ENCODE measurements at places on chromosomes 12 and 14.

DNA sequence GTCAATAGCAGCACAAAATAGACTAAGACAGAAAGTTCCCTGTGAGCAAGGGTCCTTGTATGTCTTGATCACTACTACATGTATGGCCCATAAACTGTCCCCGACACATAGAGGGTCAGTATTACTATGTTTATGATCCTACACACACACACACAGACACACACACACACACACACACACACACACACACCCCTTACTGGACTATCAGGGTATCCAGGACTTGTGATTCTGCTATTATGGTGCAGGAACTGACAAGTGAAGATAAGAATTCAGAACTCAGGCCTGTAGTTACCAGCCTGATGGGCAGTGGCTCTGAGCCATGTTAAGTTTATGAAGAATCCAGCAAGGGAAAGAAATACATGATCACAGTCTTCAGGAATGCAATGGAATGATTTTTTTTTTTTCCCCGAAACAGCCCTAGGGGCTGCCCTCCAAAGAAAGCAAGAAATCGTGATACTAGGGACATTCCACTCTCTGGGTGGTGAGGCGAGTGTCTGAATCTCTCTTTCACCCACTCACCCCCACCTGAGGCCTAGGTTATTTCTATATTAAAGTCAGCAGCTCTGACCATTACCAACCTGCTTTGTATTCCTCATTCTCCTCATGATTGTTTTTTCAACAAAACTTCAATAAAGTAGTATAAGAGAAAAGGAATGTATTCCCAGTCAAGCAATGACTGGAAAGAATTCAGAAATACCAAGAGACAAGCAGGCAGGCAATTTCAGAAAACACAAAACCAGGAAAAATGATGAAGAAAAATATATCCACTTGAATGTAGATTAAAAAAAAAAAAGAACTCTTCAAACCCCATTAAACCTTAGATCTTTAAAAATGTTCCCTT is 105.8 kb downstream of the AVPR1A start:
- no peak for DNase-seq

GRCh38 chr14:37145395-37145794 is 27.0 kb downstream of the SLC25A21 start:
- no peak for DNase-seq

DNA sequence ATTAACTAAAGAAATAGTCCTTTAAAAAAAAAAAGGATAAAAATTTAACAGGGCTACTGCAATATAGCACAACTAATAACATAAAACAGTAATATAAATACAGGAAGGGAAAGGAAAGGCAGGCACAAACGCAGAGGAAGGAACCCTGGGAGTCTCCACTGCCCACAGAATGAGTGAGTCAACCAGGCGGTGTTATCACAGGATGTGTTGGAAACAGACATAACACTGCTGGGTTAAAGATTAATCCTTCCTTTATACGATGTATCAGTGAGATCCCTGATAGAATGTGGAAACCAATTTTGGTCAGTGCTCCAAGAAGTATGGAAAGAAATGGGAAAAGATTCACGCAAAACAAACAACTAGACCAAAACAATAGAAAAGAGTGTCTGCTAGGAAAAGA is 47.9 kb downstream of the FGD6 start:
- DNase-seq, result no peak

DNA sequence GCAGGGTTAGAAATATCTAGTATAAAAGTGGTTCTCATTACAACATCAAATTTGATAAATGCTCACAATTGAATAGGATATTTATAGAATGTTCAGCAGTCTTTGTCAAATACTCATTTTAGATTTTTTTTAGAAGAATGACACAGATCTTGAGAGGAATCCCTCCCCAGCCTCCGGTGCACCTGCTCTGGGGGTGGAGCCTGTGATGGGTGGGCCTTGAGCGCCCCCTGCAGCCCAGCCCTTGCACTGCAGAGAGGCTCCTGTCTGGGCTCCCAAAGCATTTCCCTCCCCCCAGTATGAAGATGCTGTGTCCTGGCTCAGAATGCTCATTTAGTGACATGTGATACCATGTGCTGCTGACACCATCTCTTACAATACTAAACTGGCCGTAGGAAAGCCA is 792.3 kb downstream of the TMEM121 start:
- DNase-seq, result peak; percentile 6

- DNase-seq, result no peak
Measured at GRCh38 chr12:23066095-23066494, 441.1 kb downstream of the ETNK1 start.
